Spinal cord (tissue), 10 donors: ENCODE measurements at places on chromosomes 7 and 10. TPM values are rescaled to one million over a fixed set of nuclear protein-coding genes. Genes with fewer than 3 reads are reported as not detected.
A peak's percentile ranks its signal among the peaks of the same experiment; 100 is the strongest.

DNA sequence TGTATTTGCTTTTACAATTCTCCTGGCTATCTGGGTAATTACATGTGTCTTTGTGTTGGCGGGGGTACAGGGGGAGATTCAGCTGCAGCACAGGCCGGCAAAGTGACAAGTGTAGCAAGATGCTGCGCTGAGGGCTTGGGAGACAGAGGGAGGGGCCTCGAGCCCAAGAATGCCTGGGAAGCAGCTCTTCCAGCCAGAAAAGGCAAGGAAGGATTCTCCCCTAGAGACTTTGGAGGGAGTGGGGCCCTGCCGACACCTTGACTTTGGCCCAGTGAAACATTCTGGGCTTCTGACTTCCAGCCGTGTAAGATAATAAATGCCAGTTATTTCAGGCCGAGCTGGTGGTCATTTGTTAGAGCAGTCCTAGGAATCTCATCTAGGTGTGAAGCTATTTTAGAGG lies 7.2 kb upstream of the REPIN1 start:
- no peak overlapping the region for H3K4me3 ChIP-seq
- no peak overlapping the region for H3K27ac ChIP-seq
- H3K4me1 ChIP-seq = peaks cover 13% of the 10 kb centered on the region
- no peaks in the 10 kb centered on the region for H3K36me3 ChIP-seq
- no peak for DNase-seq

SLC39A12 gene
- 9.9 TPM for total RNA-seq

DNA sequence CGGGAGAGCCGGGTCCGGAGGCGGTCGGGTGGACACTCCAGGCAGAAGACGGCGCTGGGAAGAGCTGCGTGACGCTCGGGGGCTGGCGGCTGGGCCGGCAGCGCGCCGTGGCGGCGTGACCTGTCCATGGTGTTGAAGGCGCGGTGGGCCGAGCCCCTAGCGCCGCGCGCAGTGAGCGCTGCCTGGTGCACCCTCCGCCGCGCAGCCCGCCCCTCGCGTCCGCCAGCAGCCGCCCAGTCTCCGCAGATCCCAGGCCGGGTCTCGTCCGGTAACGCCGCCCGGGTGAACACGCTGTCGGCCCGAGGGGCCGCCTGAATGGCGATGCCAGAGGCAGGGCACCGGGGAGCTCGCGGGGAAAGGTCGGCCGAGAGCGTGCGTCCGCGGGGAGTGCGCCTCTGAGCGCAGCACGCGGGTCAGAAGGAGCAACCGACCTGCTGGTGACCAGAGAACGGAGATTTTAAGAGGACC lies 657 bp upstream of the TMEM178B start:
- peak; percentile 78 for DNase-seq
- H3K4me3 ChIP-seq = peak overlapping the region; percentile 70
- no peaks in the 10 kb centered on the region for H3K27me3 ChIP-seq
- peak overlapping the region; percentile 93 for H3K27ac ChIP-seq
- H3K4me1 ChIP-seq = peaks cover 22% of the 10 kb centered on the region

- DNase-seq = peak; percentile 52
- H3K4me1 ChIP-seq = peaks cover 32% of the 10 kb centered on the region
- H3K4me3 ChIP-seq = peak overlapping the region; percentile 87
- peaks cover 6% of the 10 kb centered on the region for H3K27me3 ChIP-seq
- H3K27ac ChIP-seq = peak overlapping the region; percentile 99
These were observed 1.1 kb downstream of the VIM start for GRCh38 chr10:17229016-17229716.

DNA sequence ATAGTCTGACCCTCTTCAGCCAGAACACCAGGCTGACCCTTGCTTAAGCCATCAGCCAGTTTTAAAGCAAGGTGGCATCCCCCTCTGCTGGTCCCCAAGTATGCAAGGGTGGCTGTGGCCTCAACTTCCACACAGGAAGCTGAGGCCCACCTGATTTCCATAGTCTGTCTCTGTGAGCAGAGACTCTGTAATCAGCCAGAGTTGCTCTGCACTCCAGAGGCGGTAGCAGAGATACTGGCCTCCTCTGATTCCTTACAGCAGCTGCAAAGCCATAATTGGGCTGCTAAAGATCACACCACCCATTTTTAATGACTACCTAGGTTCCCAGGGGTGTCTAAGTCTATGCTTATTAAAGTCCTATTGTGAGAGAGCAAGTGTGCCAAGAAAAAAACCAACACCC lies 1.8 kb downstream of the PDAP1 start:
- peaks cover 43% of the 10 kb centered on the region for H3K36me3 ChIP-seq
- no peak overlapping the region for H3K4me3 ChIP-seq
- DNase-seq = no peak
- peaks cover 13% of the 10 kb centered on the region for H3K4me1 ChIP-seq

GIMAP1 gene
- total RNA-seq = 1.2 TPM

GRCh38 chr10:11186374-11186773 lies 168.7 kb downstream of the CELF2 start:
- no peak overlapping the region for H3K27ac ChIP-seq
- DNase-seq = no peak
- H3K4me1 ChIP-seq = no peaks in the 10 kb centered on the region
- H3K27me3 ChIP-seq = no peaks in the 10 kb centered on the region
- H3K4me3 ChIP-seq = no peak overlapping the region

DNA sequence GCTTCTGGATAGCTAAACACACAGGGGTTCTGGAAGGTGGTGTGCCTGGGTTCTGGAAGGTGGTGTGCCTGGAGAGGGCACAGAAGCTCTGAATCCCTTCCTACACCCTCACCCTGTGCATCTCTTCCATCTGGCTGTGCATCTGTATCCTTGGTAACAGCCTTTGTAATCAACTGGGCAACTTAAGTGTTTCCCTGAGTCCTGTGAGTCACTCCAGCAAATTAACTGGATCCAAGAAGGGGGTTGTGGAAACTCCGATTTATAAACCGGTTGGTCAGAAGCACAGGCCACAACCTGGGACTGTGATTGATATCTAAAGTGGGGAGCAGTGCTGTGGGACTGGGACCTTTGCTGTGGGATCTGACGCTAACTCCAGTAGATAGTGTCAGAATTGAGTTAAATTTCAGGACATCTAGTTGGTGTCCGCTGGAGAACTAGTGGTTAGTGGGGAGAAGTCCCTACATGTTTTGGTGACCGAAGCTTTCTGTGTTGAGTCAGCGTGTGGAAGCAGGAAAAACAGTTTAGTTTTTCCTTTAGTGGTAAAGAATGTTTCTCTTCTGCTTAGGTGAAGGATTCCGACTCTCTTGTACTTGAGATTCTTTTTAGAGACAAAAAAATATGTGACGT lies 228.1 kb downstream of the BMPER start:
- peaks cover 26% of the 10 kb centered on the region for H3K4me1 ChIP-seq
- DNase-seq = no peak
- no peaks in the 10 kb centered on the region for H3K36me3 ChIP-seq

KAZALD1 gene
- 10.0 TPM for total RNA-seq

FAM25G gene
- not detected for total RNA-seq

GRCh38 chr10:77550378-77550777 lies 87.2 kb downstream of the KCNMA1 start:
- H3K27me3 ChIP-seq = no peaks in the 10 kb centered on the region
- no peaks in the 10 kb centered on the region for H3K36me3 ChIP-seq
- peaks cover 15% of the 10 kb centered on the region for H3K4me1 ChIP-seq
- H3K27ac ChIP-seq = no peak overlapping the region
- no peak for DNase-seq

- H3K4me3 ChIP-seq = no peak overlapping the region
- no peaks in the 10 kb centered on the region for H3K36me3 ChIP-seq
- H3K27ac ChIP-seq = no peak overlapping the region
- H3K4me1 ChIP-seq = no peaks in the 10 kb centered on the region
These were observed 62.1 kb upstream of the PRSS58 start for GRCh38 chr7:142319970-142320369.

CACNA2D1 gene
- total RNA-seq = 28.1 TPM

GRCh38 chr7:157244516-157245294 lies 92.1 kb upstream of the DNAJB6 start:
- H3K27ac ChIP-seq = no peak overlapping the region
- H3K4me1 ChIP-seq = no peaks in the 10 kb centered on the region
- no peak overlapping the region for H3K4me3 ChIP-seq
- H3K27me3 ChIP-seq = no peaks in the 10 kb centered on the region

DNA sequence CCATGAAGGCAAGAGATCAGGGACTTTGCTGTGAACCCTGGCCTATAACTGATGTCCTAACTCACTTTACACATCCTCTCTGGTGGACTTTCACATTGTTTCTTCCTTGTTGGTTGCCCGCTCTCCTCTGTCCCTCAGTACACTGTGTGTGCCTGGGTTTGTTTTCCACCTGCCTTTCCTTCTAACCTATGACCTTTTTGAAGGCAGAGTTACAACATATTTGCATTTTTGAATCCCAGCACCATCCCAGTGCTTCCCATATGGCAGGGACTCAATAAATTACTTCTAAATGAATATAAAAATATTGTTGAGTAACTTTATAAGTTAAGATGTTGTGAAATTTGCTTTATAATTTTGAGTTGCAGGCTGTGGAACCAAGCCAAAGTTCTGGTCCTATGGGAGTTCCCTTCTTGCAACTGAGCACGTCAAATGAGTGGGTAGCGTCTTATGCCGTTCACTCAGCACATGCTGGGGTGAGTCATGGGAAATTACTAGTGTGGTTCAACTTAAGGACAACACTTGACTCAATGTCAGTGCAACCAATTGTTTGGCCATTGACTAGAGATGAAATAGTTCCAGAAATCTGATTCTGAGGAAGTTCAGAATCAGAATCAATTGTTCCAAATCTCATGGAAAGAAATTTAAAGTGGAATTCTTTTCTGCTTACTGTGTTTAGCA lies 250.9 kb downstream of the TWIST1 start:
- H3K27ac ChIP-seq = no peak overlapping the region
- H3K36me3 ChIP-seq = no peaks in the 10 kb centered on the region
- H3K4me1 ChIP-seq = no peaks in the 10 kb centered on the region

GRCh38 chr7:152850420-152850819 lies 90.9 kb downstream of the ACTR3B start:
- no peaks in the 10 kb centered on the region for H3K4me1 ChIP-seq
- H3K27ac ChIP-seq = no peak overlapping the region
- no peak overlapping the region for H3K4me3 ChIP-seq
- H3K36me3 ChIP-seq = peaks cover 48% of the 10 kb centered on the region

- peaks cover 9% of the 10 kb centered on the region for H3K27me3 ChIP-seq
- H3K4me3 ChIP-seq = no peak overlapping the region
- H3K27ac ChIP-seq = no peak overlapping the region
These were observed 1.5 kb upstream of the SAP25 start for GRCh38 chr7:100575206-100575631.

GRCh38 chr10:128932071-128932820 lies 534.8 kb upstream of the MGMT start:
- DNase-seq = no peak
- peaks cover 2% of the 10 kb centered on the region for H3K27me3 ChIP-seq
- no peak overlapping the region for H3K27ac ChIP-seq
- no peaks in the 10 kb centered on the region for H3K36me3 ChIP-seq
- peaks cover 16% of the 10 kb centered on the region for H3K4me1 ChIP-seq
- no peak overlapping the region for H3K4me3 ChIP-seq

COL26A1 gene
- total RNA-seq = 15.4 TPM

DNA sequence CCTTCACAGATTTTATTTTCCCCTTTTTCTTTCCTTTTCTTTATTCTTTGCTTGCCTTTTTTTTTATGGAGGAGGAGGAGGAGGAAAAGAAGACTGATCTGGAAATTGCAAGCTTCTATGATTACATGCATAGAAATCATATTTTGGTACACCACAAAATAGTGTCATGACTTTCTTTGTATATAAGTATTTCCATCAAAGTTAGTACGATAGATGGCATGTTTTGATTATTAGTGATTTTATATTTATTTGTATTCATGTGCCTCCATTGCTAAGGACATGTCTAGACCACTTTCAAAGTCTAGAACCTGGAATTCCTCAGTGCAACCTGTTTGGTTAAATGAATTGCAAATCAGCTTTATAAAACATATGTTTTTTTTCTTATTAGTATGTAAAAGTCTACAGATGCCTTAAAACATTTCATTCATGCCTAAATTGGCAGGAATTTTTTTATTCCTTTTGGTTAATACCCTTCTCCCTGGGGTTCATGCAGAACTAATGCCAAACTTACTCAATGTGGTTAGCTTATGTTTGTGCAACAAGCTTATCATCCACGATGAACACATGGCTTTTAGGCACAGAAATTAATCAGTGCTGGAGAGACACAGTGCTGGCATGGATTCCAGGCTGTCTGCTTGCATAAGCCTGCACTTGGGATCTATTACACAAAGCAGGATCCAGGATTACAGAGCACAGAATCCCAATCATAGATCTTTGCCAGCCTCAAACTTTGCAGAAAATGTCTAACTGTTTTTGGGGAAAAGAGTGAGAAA lies 213.1 kb downstream of the CHRM2 start:
- no peak overlapping the region for H3K4me3 ChIP-seq
- no peak overlapping the region for H3K27ac ChIP-seq
- H3K36me3 ChIP-seq = no peaks in the 10 kb centered on the region
- DNase-seq = peak; percentile 78

GRID2IP gene
- 0.39 TPM for total RNA-seq

GRCh38 chr7:77971726-77972125 lies 173.2 kb downstream of the PHTF2 start:
- no peaks in the 10 kb centered on the region for H3K27me3 ChIP-seq
- DNase-seq = no peak
- H3K27ac ChIP-seq = no peak overlapping the region
- no peaks in the 10 kb centered on the region for H3K36me3 ChIP-seq
- H3K4me1 ChIP-seq = no peaks in the 10 kb centered on the region
- no peak overlapping the region for H3K4me3 ChIP-seq
